ENCODE measurements at places on chromosomes 3 and 15.
A peak's percentile ranks its signal among the peaks of the same experiment; 100 is the strongest.

DNA sequence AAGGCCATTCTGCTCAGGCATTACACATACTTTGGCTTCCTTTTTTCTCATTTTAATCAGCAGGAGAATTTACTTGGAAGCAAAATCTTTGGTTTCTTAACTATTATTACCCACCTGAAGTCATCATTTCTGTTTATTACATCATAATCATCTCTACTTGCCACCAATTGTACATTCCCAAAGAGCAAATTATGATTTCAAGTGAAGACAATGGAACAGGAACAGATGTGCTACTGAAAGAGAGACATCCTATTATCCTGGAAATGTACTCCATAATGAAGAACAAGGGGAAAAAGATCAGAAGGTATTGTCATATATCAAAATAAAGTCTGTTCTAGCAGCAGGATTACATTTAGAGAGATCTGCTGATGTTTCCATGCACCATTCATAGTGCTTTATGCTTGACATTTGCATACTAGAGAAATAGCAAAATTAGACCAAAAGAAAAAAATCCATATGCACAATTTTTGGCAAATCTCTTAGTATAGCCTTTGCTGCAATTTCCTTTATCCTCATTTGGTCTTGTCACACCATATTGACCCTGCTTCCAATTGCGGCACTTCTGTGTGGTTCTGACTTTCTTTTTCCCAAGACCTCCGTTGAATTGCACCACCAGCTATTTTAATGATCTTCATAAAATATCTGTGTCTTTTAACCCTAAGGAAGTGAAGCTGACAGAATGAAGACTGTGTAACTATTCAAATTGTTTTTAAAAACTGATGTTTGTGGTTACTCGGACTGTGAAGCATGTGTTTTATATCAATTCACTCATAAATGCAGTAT, 683.8 kb downstream of the ZNF385D start:
- DNase-seq, result peak; percentile 61

DNA sequence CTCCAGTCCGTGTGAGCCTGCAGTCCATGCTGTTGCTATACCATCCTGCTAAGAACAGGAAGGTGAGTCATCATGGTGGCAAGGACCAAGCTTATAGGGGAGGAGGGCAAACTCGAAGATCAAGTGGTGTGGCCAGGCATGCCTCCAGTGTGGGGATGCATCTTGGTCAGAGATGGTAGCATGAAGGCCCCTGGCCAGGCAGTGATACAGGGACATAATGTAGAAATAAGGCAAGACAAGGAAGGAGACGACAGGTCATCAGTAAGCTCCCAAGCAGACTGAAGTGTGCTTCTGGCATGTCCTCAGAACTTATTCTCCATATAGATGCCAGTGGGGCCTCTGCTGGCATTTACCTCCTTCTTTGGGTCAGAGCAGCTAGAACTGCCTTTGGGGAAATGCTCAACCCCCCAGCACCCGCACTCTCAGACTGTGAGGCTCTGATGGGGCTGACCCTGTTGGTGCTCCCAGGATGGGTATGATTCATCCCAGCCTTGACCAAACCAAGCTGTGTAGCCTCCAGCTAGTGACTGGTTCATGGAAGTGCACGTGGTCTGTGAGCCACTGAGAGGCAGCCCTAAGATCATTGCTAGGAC, 52.5 kb upstream of the ATP2B2 start:
- no peak for DNase-seq

GRCh38 chr15:31219221-31219620, 107.4 kb upstream of the KLF13 start:
- no peak for DNase-seq

DNA sequence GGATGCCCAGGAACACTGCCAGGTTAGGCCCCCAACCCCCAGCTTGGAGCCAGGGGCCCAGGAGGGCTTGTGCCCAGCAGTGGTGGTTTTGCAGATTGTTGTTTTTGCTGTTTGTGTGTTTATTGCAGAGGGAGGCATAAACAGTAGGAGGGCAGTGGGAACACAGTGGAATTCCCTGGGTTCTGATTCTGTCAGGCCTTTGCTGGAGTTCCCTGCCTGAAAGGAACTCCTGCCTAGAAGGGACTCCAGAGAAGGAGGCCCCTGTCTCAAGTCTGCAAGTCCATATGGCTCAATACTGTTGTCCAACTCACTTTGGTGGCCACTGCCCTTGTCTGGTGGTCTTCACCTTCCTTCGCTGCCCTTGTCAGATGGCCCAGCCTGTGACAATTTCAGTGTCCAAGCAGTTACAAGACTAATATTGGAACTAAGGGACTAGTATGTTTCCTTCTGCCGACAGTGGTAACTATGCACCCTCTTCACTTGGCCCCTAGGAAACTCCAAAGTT, 47.4 kb upstream of the RAB6B start:
- no peak for DNase-seq

- DNase-seq, result no peak
Measured at GRCh38 chr3:168405288-168405687, 309.6 kb upstream of the GOLIM4 start.
